ENCODE measurements at places on chromosomes 1 and 21. TPM values are rescaled to one million over a fixed set of nuclear protein-coding genes. Genes with fewer than 3 reads are reported as not detected.

DNA sequence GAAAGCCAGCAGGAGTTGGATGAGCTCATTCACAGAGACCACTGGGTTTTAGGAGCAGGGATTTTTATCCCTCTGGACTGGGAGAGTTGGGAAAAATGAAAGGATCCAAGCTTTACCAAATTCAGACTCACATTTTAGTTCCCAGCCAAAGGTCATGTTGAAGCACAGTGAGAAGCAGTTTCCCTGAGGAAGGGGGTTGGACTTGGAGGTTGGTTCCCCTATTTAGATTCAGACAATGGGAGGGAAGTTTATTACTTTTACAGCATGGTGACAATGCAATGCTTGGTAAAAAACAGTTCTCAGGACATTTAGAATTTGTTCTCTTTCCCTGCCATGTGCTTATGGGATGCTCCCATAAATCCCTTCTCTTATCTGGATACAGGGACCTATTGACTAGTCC, 57.3 kb upstream of the ZNF648 start:
- DNase-seq, result no peak

GRCh38 chr1:161954050-161954449, 69.6 kb downstream of the OLFML2B start:
- DNase-seq, result no peak

DNA sequence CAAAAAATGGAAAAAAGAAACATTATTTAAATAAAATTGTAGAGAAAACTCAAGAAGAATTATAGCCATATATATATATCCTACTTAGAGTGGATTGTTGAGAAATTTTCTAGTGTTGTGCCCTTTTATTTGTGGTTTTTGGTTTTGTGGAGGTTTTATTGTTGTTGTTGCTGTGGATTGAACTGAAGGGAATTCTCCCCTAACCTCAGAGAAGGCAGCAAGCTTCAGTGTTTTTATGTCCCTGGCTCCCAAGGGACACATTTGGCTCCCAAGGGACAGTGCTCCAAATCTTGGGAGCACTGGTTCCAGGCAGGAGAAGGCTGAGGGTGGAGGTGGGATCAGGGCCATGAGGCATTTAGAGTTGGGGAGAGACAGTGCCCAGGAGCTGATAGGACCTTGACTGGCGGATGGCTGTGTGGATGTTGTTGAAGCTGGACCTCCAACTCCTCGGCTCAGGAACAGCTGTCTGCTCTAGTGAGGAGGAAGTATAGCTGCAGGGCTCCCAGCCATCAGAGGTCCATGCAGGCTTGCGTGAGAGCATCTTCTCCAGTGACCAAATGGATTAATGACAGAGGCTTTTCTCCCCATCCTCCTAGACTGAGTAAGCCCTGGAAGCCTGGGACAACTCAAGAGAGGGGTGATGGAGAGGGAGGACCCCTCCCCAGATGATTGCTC, 100.5 kb downstream of the TEX35 start:
- no peak for DNase-seq

DNA sequence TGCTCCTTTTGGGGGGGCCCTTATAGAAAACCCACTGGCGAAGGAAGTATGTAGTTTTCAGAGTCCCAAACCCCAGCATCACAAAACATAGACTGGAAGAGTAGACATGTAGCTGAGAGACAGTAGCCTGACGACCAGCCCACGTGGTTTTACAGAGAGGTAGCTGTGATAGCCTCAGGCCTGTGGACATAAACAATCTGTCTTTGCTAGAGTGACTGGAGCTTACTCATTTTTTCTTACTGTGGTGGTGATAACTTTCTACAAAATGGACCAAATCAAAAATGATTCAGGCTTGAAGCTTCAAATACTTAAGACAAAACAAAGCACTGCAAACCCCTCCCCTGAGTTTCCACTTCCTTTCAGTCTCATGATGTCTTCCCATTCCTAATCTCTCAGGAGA, 497.0 kb downstream of the RWDD3 start:
- DNase-seq, result no peak

DNA sequence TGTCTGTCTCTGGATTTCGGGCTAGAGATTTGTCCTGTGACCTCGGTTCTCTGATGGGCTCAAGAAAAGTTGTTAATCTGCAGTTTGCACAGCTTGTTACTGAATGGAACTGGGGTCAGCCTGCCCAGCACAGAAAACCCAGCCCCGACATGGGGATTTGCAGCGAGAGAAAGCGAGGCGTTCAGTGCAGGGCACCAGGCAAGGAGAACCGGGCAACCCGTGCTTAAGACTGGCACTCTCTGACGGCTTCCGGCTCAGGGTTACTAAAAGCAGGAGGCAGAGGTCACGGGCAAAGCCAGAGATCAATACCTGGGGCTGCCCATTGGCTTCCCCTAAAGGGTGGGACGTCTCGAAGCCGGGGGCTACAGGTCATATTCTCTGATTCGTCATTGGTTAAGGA, 29.9 kb upstream of the COL6A1 start:
- DNase-seq, result no peak

- no peak for DNase-seq
Measured at GRCh38 chr1:41642922-41643821, 158.7 kb upstream of the EDN2 start.

GRCh38 chr1:3155056-3155925, 86.3 kb downstream of the PRDM16 start:
- no peak for DNase-seq

DNA sequence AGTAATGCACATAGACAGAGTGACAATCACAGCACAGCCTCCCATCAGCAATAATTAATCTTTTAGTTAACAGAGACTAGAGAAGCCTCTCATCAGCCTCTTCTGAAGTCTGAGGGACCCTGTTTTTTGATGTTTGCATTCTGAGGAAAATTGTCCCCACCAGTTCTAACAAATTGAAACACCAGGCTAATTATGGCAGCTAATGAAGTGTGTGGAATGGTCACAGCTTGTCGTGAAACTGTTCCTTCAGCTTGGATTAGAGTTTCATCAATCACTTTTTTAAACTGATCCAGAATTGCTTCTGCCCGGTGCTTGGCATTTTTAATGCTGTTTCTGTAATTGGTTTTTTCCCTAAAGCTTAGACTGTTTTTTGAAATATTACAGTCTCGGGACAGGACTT, 208.0 kb downstream of the SPATA17 start:
- DNase-seq, result no peak

- DNase-seq, result no peak
Measured at GRCh38 chr1:4971666-4972065, 317.3 kb downstream of the AJAP1 start.

GRCh38 chr1:230067419-230067870, 407 bp downstream of the GALNT2 start:
- peak; percentile 81 for DNase-seq

DNA sequence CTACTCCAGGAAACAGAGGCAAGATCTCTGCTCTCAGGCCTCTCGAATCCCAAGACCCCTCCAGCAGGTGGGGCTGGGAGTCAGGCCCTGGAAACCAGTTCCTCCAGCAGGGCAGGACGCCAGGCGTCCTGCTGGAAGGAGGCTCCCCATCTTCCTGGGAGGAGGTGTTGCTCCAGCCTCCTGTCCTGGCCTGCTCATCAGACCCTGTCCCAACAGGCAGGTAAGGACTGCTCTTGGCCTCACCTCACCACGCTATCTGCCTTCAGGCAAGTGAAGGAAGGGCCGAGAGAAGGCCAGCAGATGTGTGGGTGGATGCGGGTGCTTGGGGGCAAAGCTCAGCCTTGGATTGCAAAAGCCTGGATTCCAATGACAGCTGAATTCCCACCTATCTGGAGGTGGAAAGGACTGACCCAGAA, 82.9 kb downstream of the SSBP3 start:
- no peak for DNase-seq

- no peak for DNase-seq
Measured at GRCh38 chr1:179968994-179969919, 14.6 kb downstream of the CEP350 start.

DNA sequence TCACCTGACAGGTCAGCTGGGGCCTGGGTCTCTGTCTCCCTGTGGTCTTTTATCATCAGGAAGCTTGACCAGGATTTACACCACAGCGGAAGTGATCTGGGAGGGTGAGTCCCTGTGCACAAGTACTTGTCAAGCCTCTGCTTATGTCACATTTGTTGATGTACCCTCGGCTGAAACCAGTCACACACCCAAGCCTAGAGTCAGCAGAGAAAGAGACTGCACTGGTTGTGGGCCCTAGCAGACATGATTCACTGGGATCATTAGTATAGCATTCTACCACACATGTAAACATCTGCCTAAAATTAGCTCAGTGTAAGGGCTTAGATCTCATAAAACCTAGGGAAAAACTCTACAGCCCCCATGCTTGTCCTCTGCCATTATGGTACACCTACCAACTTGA, 79.3 kb upstream of the LAMC2 start:
- no peak for DNase-seq

GRCh38 chr1:93814795-93815340, 64.1 kb downstream of the DNTTIP2 start:
- DNase-seq, result no peak

DNA sequence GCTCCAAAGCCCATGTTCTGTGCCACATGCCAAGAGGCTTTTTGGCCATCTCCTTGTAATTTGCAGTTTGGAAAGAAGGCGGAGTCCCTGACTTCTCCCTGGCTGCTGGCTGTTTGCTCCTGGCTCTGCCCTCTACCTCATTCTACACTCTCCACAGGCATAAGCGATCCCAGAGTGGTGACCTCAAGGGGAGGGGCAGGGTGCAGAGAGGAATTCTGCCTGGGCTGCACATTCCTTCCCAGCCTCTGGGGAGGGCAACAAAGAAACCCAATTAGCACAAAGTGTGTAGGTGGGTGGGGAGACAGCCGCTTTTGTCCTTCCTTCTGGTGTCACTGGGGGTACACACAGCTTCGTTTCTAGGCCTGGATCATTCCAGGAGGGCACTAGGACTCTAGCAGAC, 95.3 kb downstream of the HIVEP3 start:
- DNase-seq, result no peak

DNA sequence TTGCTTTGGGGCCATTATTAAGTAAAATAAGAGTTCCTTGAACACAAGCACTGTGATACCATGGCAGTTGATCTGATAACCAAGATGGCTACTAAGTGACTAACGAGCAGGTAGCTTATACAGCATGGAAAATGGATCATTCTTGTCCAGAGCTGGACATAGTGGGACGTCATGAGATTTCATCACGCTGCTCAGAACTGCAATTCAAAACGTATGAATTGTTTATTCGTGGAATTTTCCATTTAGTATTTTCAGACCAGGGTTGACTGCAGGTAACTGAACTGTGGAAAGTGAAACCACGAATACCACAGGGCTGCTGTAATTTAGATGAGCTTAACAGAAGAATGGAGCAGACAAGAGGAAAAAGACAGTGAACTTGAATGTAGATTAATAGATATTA, 38.9 kb downstream of the CCDC18 start:
- no peak for DNase-seq

The ATP5PO gene
- 414 TPM for total RNA-seq

The CLDN19 gene
- total RNA-seq, result not detected

The DAB1 gene
- total RNA-seq, result 0.82 TPM

The LAMTOR5 gene
- total RNA-seq, result 117 TPM

The CLCA1 gene
- total RNA-seq, result 0.83 TPM

The SIK1 gene
- not detected for total RNA-seq

The GBP6 gene
- not detected for total RNA-seq

The MX1 gene
- total RNA-seq, result 27.8 TPM

The AMY2A gene
- total RNA-seq, result 8.4 TPM

The ACBD3 gene
- total RNA-seq, result 37.8 TPM

The RLF gene
- total RNA-seq, result 27.6 TPM

The MMP23B gene
- total RNA-seq, result 26.5 TPM

The UBIAD1 gene
- total RNA-seq, result 12.8 TPM

The C1orf232 gene
- not detected for total RNA-seq

The UTS2 gene
- not detected for total RNA-seq
